ENCODE measurements at places on chromosomes 1 and 21. TPM values are rescaled to one million over a fixed set of nuclear protein-coding genes. Genes with fewer than 3 reads are reported as not detected.

Gene CSF1
- total RNA-seq, result 5.5 TPM

Gene ATXN7L2
- total RNA-seq, result 9.9 TPM

Gene ZBTB8A
- total RNA-seq, result 6.2 TPM

Gene A3GALT2
- total RNA-seq, result not detected

Gene OR2T12
- not detected for total RNA-seq

Gene VANGL2
- 32.7 TPM for total RNA-seq

Gene CYP2J2
- total RNA-seq, result 0.52 TPM

Gene PADI4
- total RNA-seq, result 0.62 TPM

Gene ZBTB8B
- 1.4 TPM for total RNA-seq

Gene LCE1D
- not detected for total RNA-seq

- DNase-seq, result no peak
Measured at GRCh38 chr1:169620565-169620964, 9.4 kb downstream of the SELP start.

GRCh38 chr1:174982971-174983689 lies 16.6 kb upstream of the CACYBP start:
- DNase-seq, result peak; percentile 29

DNA sequence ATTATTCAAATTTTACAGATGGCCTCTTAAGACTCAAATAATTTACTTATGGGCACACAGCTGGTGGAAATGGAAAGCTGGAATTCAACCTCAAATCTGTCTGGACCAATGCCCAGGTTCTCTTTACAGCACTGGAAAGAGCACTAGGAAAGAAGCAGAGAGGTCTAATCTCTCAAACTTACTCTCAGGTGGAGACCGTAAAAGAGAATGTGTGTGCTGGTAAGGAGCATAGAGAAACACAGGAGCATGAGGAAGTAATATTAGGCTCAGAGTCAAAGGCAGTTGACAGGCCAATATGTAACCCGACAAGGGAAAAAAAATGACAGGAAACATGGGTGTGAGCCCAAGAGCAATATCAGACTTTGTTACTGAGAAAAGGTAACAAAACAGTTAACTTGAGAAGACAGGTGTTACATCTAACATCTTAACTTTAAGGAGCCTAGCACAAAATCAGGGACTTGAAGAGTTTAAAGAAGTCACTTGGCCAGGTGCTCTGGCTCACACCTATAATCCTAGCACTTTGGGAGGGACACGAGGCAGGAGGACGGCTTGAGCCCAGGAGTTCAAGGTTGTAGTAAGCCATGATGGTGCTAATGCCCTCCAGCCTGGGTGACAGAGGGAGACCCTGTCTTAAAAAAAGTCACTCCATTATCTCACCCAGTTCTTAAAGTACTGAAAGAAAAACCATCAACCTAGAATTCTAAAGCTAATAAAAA lies 20.7 kb downstream of the PPP1R15B start:
- DNase-seq, result no peak

DNA sequence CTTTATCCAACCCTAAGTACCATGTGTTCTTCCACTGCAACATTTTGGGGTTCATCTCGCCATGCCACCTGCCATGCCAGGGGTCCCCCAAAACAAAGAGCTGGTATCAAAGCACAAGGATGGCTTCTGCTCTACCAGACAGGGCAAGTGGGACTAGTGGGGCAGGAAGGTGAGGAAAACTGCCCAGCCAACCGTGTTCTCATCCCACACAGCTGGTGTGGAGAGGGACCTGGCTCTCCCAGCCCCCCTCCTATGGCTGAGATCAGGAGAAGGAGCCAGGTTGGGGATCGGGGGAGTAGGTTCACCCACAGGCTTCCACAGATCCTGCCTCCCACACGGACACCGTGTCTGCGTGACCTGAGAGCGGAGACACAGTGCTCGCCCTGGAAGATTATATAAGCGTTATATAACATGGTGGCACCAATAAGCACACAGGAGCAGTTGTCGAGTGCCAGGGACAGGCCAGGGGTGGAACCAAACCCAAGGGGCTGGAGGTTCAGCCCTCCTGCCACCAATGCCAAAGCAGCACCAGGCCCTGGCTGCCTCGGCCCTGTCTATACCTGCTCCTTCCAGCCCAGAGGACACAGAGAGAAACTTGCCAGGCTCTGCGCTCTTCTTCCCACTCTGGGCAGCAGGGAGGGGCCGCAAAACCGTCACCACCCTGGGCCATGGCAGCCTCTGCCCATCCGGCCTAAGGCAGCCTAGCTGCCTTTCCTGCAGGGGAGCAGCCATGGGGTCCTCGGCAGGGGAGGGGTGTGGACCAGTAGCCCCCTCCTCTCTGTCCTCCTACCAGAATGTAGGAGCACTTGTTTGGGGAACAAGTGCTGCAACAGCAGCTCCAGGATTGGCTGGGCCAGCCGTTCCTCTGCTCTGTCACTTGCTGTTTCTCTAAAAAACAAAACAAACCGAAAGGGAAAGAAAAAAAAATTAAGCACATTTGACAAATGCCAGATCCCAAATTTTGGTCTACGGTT lies 43.5 kb downstream of the CD34 start:
- peak; percentile 42 for DNase-seq

GRCh38 chr1:4931486-4931885 lies 277.1 kb downstream of the AJAP1 start:
- DNase-seq, result no peak

DNA sequence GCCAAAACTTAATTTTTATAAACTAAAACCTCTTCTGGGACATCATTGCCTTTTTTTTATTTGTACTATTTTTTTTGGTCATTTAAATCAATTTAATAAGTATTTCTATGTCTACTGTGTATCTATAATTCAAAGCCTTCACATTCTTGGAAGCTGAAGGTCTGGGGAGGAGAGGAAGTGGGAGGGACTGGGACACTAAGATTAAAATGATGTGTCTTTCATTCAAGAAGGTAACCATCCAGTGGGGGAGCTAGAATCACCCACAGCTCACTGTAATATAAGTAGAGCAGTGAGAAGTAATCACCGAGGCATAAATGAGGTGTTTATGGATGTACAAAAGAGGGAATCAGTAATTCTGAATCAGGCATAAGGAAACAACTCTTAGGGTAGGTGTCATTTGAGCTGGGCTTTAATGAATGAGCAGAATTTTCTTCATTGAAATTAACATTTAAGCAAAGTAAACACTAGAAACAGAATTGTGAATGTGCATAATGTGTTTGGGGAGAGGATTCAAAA lies 52.8 kb downstream of the PTGER3 start:
- peak; percentile 8 for DNase-seq

DNA sequence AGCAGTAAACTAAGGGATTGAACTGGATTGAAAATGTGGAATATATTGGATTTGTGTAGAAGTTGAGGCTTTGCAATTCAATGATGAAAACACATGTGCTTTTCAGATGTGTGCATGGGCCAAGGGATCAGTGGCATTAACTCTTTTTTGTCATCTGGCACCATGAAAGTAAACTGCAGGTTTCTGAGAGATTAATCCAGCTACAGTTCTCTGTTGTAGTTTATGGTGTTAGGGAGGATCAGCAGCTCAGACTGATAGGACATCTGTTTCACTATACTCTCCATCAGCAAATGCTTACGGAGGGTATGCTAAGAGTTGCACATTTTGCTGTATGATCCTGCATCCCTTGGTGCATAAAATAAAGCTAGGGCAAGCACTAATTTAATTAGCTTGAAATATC lies 82.6 kb downstream of the C1orf21 start:
- no peak for DNase-seq

DNA sequence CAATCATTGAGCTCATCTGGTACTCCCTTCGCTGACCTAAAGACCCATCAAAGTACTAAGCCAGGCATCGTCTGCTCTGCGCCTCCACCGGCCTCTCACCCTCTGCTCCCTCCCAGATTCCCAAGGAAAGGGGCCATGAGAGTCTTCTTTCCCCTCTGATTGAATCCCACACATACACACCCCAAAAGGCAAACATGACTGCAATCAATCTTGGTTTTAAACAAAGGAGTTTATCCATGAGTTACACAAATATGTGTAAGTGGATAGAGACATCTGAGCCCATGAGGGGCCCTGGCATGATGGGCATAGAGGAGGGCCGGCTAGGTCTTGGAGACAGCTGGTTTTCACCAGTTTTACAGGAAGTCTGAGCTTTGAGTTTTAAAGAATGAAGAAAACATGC lies 50.9 kb downstream of the CAPN2 start:
- DNase-seq, result no peak

GRCh38 chr1:24762133-24762676 lies 17.0 kb downstream of the CLIC4 start:
- DNase-seq, result no peak

DNA sequence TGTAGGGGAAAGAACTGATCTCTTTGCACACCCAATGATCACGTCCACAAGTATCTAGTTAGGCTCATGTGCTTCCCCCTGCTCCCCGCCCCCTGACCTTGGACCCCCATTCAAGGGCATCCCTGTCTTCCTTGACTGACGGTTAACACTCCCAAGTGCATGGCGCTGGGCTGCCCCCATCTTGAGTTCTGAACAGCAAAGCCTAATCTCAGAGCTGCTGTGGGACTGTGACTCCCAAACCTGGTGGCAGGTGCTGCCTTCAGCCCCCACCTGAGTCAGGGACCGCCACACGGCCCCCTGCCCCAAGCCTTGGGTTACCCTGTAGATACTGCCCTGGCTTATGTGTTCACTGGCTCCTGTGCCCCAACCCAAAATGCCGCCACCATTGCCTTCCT lies 925 bp downstream of the TNNI1 start:
- DNase-seq, result no peak

- peak; percentile 54 for DNase-seq
Measured at GRCh38 chr1:183633676-183634343, 1.8 kb downstream of the ARPC5 start.

- peak; percentile 79 for DNase-seq
Measured at GRCh38 chr1:202968895-202969295, 1.8 kb upstream of the CYB5R1 start.

- DNase-seq, result no peak
Measured at GRCh38 chr21:43885721-43886120, 20.7 kb downstream of the AGPAT3 start.

DNA sequence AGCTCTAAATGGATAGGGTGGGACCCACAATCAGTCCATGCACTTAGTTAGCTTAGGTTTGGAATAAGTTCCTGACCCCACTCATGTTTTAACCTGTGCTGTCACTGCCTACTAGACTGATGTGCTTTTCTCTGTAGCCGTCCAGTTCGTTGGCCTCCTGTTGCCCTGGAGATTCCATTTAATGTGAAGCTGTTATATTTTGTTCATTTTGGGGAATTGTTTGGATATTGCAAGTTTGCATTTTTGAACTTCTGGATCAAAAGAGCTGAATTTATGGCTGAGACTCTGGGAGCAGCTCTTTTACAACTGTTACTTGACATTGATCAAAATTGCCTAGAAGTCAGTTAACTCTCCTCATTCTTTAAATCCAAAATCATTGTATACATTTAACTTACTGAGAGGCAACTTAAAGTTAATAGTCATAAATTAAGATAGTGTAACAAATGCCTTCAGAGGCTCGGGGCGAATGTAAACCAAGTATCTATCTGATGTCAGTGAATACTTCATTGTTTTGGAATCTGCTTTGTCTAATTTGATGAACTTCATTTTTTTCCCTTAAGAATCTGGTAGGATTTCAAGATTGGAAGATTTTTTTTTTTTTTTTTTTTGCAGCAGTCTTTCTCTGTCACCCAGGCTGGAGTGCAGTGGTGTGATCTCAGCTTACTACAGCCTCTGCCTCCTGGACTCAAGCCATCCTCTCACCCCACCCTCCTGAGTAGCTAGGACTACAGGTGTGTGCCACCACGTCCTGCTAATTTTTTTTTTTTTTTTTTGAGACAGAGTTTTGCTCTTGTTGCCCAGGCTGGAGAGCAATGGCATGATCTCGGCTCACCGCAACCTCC lies 38.1 kb downstream of the MIGA1 start:
- no peak for DNase-seq

- DNase-seq, result no peak
Measured at GRCh38 chr1:8889103-8889846, 10.8 kb upstream of the ENO1 start.

- no peak for DNase-seq
Measured at GRCh38 chr1:45373573-45373972, 33.3 kb upstream of the MUTYH start.

GRCh38 chr1:3190256-3191041 lies 121.4 kb downstream of the PRDM16 start:
- peak; percentile 79 for DNase-seq

GRCh38 chr1:2589431-2590232 lies 3.1 kb downstream of the PRXL2B start:
- no peak for DNase-seq

Data from H7 (cell line).